ENCODE measurements at places on chromosomes 16 and 17. TPM values are rescaled to one million over a fixed set of nuclear protein-coding genes. Genes with fewer than 3 reads are reported as not detected.

DNA sequence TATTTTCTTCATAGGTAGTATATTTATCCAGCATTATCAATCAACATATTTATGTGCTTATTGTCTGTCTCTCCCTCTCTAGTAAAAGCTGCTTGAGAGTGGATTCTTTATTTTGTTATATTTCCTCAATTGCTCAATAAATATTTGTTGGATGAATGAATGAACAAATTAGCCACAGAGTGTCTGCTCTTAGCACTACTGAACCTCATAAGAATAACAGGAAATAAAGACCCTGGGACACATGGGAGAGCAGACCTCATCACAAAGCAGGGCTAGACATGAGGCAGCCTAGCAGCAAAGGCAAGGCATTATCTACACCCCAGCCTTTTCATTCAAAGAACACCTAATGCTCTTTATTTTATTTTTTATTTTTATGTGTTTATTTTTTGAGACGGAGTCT, 34.9 kb upstream of the TANC2 start:
- DNase-seq: no peak

GRCh38 chr16:75710344-75710743, 9.1 kb upstream of the DUXB start:
- DNase-seq: no peak

DNA sequence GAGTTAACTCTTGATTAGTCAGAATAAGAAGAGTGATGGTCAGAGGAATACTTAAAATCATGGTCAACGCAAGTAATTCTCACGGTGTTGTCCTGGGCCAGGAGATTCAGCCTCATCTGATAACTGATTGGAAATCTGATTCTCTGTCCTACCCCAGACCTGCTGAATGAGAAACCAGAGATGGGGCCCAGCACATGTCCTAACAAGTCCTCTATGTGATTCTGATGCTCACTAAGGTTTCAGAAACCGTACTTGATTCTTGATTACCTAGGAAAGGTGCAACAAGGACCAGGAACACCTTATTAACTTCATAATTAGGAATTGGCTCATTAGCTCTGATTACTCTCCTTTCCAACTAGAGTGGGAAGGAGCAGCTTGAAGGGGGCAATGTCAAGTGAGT, 44.5 kb downstream of the ANKFY1 start:
- DNase-seq: no peak

DNA sequence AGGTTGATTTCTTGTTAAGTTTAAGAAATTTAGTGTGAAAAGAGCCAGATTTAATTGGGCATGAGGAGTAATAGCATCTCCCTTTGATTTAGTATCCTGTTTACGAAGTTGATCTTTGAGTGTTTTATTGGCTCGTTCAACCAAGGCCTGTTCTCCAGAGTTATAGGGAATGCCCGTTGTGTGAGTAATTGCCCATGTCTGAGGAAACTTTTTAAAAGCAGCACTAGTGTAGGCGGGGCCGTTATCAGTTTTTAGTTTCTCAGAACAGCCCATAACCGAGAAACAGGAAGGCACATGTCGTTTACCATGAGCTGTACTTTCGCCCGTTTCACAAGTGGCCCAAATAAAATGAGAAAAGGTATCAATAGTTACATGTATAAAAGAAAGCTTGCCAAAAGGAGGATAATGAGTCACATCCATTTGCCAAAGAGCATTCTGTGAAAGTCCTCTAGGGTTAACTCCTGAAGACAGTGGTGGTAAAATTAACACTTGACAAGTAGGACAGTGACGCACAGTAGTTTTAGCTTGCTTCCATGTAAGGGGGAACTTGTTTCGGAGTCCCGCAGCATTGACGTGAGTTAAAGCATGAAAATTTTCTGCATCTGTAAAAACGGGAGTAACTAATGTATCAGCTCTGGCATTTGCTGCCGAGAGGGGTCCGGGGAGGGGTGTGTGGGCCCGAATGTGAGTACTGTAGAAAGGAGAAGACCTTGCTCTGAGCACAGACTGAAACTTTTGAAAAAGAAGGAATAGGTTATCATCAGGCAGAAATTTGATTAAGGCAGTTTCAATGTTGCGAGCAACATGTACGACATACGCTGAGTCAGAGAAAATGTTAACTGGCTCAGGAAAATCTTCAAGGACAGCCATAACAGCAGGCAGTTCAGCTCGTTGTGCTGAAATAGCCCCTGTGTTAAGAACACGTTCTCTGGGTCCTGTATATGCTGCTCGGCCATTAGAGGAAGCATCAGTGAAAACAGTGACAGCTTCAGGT, 18.5 kb upstream of the KCTD5 start:
- no peak for DNase-seq

The CD7 gene
- not detected for total RNA-seq

DNA sequence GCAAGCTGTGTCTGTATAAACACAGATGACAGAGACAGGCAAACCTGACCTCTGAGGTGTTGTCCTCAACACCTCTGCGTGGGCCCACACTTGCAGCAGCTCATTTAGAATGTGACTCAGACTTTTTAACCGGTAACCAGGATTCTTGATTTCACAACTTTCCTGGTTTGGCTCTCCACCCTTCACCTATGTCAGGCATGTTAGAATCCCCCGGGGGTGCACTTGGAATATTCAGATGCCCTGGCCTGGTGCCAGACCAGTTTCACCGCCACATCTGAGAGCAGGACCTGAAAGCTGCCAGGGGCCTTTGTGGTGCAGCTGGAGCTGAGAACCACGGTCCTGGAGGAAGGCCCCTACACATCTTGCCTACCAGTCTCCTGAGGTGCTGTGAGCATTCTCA, 4.8 kb downstream of the DHODH start:
- DNase-seq: no peak

DNA sequence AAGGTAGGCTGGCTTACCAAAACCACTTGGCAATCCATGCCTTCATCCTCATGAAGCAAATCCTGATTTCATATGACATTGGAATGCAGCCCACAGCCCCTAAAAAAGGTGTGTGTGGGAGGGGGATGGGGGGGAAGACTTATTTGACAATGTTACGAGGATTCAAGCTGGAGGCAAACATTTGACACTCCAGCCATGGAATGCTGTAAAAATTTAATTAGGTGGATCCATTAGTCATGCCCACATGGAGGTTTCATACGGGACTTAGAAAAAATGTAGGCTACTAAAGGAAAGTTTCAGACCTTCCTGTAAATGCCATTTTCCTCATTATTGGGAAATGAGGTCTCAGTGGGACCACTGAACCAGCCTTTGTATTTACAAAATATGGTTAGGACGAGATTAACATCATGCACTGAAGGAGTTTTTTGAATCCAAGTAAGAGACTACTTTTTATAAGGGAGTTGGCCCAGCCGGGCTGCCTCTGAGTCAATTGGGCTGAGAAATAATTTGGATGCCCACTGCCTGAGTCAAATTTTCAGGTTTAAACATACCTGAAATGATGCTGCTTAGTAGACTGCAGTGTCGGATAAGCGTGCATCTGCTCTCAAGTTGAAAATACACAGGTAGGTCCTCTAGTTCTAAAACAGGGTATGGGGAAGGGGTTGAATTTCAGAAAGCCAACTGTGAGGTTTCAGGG, 44.6 kb upstream of the MAF start:
- no peak for DNase-seq

The KRTAP4-4 gene
- not detected for total RNA-seq

- DNase-seq: no peak
These were observed 26.8 kb downstream of the LITAFD start for GRCh38 chr16:8908810-8909468.

The TBC1D3H gene
- not detected for total RNA-seq

DNA sequence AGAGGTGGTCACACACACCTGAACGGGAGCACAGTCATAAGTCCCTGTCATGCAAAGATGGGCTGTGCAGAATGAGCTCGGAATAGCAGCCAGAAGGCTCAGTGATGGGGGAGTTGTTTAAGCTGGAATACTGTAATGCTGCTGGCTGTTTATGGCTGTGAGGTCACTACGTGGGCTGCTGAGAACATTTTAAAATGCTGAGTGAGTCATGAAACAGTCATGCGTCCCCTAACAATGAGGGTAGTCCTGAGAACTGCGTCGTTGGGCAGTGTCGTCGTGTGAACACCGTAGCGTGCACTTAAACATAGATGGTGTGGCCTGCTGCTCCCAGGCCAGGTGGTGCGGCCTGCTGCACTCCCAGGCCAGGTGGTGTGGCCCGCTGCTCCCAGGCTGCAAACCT, 39.7 kb downstream of the TBCD start:
- DNase-seq: no peak

DNA sequence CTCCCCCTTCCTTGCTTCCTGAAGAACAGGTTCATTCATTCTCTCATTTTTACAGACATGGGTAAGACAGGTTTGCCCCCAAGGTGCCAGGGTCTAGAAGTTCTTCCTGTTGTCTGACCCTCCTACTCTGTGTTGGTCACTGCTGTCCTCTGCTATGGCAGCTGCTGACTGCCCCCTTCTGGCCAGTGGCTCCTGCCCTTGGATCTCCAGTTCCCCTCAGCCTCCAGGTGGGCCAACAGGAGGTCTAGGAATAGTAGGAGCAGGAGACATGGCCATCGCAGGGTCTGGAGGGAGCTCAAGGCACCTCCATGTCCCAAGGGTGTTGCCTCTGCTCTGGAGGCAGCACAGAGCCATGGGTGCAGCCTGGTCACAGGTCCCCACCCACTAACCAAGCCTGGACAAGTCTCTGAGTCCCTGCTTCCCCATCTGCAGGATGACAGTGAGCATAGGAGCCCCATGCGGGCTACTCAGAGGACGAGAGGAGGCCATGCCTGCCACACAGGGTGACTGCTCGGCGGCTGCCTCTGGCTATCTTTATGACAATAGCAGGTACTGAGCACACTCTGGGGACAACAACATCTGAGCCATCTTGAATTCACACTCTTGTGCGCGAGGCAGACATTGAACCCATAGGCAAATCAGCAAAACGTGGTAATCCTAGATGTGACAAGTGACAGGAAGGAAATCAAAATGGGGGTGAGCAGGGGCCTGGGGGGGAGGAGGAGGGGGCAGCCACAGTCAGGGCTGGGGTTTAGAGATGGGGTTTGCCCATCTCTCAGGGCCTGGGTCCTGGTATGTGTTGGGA, 27.0 kb upstream of the NXPH3 start:
- peak; percentile 69 for DNase-seq

The CMTM1 gene
- 8.3 TPM for total RNA-seq

DNA sequence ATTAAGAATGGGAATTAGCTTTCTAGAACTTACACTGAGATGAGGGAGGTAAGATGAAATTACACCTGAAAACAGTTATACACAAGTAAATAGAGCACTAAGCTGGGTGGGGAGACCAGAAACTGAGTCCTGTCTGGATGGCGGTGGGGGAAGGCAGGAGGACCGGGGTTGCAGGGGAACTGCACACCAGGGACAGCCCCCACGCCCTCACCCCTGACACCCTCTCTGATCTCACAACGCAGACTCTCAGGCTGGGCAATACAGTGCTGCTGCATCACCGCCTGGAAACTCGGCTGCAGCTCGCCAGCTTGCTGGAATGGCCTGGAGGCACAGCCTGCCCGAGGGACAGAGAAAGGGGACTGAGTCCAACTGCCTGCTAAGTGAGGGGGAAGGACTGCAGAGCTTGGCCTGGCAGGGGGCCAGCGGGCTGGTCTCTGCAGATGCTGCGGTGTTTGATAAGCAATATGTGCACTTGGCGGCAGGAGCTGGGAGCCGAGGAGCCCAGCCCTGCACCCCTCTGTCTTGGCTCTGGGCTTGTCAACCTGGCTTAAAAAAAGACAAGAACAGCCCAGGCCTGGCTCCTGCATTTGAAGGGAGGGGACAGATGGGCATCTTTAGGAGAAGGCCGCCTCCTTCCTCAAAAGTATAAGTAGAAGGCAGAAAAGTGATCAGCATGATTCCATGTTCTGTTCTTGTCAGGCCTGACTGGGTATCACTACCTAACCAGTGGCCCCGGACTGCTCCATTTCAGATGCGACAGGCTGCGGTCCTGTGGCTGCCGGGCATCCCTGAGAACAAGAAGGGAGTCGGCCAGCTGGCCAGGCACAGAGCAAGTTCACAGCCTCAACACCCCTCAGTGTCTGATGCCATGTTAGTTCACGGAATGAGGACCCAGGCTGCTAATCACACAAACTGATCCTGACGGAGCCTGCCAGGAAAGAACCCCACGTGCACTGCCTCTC, 30.2 kb downstream of the SPHK1 start:
- no peak for DNase-seq

- no peak for DNase-seq
These were observed 570 bp upstream of the BCO1 start for GRCh38 chr16:81237942-81238295.

The SEPTIN1 gene
- 1.6 TPM for total RNA-seq

- DNase-seq: no peak
These were observed 683.1 kb downstream of the WWOX start for GRCh38 chr16:78782572-78782971.

- DNase-seq: no peak
These were observed 7.6 kb upstream of the PGAP6 start for GRCh38 chr16:389352-389751.

DNA sequence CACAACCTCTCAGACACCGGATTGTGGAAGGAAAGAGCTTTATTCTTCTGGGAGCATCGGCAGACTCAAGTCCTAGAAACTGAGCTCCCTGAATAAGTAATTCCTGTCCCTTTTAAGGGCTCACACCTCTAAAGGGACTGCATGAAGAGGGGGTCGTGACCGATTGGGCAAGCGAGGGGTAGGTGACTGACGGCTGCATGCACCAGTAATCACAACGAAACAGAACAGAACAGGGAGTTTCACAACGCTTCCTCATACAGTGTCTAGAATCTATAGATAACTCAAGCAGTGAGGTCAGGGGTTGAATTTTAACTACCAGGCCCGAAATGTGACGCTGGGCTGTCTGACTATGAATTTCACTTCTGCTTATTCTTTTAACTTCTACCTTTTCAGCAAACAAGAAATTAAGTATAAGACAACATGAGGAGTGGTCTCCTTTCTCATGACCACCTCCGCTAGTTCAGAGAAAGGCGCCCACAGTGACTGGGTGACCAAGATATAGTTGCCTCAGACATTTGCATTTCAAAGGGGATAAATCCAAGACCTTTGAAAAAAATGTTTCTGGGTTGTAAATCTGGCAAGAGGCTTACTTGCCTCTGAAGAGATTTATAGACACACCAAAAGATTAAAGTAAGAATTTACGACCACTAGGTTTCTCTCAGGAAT, 88.4 kb upstream of the ATF7IP2 start:
- DNase-seq: no peak

DNA sequence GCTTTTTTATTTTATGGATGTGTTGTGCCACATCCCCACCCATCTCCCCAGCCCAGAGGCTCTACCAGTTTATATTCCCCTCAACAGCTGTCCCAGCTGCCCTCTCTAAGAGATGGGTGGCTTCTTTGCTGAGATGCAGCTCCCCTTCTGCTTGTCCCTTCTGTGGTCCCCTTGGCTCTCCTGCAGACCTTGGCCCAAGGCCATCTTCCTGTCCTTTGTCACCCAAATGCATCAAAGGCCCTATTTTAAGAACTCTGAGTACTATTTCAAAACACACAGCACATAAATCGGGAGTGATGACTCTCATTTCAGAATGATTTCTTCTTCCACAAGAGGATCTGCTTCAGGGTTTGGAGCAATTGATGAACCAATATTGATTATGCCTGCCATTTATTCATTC, 85.3 kb downstream of the SPACA3 start:
- no peak for DNase-seq

GRCh38 chr17:76234354-76234679, 6.0 kb downstream of the RNF157 start:
- no peak for DNase-seq
